ENCODE measurements at places on chromosomes 4 and X.

- no peak for DNase-seq
Measured at GRCh38 chr4:54400802-54401201, 171.7 kb downstream of the PDGFRA start.

DNA sequence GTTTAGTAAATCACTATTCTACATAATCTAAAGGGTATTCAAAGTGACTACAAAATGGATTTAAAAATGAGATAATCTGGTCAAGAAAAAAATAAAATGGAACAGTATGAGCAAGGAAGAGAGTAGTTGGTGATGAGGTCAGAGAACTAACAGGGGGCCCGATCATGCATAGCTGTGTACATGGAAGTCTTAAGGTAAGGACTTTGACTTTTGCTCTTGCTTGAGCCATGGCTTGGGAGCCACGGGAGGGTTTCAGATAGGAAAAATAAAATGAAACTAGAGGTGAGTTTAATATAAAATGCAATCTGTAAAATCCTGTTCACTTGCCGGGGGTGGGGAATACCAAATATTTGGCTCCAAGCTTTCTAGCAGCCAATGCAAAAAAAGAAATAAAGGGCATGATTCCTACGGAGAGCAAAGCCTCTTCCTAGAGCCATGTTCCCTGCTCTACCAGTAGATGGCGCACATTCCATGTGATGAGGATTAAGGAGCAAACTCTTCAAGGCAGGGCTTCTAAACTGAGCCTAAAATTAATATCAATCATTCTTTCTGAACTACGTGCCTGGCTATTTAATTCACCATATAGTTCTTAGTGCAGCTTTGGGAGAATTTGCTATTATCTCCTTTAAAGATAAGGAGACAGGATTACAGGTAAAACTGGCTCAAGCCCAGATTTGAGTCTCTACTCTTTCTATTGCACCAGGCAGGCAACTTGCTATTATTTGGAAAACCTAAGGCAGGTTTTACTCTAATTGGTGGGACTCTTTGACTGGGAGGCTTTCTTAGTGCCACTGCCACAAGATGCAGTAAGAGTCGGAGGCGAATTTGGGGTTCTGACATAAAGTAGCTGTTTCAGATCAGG, 6.8 kb upstream of the CLCN5 start:
- DNase-seq = no peak

GRCh38 chr4:110245577-110245976, 47.2 kb upstream of the ELOVL6 start:
- DNase-seq = no peak

DNA sequence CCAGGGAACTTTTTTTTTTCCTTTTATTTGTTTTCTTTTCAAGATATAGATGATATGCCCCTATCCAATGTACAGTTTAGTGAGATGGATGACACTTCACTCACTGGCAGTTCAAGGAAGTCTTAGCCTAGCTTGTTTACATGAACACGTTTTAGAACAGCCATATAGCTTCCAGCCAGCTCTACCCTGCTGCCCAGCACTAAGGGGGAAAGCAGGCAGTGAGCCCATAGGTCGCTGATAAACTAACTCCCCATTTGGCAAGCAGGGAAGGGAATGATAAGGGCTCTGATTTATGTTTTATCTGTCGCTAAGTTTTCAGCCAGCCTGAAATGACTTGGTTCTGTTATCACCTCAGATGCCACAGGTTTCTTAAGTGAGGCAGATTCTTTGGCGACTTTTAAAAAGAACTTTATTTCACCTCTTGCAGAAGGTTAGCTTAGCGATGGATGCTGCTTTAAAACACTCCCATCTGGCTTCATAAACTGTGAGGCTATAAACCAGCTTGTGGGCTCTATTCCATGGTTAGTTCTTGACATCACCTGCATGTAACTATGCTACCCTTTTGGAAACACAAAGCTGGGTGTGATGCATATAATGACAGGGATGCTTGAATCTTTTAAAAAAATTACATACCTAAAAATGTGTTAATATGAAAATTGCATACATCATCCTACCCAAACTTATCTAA, 348.4 kb downstream of the FBXO8 start:
- DNase-seq = no peak

GRCh38 chr4:138090150-138090917, 151.8 kb downstream of the SLC7A11 start:
- DNase-seq = no peak

GRCh38 chr4:19164334-19164733, 1087.4 kb upstream of the SLIT2 start:
- DNase-seq = no peak

DNA sequence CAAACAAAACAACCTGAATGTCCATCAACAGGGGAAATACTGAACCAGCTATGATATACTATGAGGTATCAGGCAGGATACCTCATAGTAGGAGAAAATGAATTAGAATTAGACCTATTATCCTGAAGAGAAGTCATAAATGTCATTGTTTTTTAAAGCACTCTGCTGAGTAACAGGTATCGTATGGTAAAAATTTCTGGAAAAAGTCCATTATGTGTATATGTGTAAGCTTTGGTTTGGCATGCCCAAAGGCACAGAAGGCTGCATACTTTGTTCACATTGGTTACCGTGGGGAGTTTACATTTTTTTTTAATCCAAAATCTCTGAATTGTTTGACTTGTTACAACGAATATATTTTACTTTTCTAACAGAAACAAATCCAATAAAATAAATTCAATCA, 70.5 kb downstream of the RPS3A start:
- no peak for DNase-seq

- no peak for DNase-seq
Measured at GRCh38 chr4:169054879-169055278, 44.8 kb upstream of the CBR4 start.

DNA sequence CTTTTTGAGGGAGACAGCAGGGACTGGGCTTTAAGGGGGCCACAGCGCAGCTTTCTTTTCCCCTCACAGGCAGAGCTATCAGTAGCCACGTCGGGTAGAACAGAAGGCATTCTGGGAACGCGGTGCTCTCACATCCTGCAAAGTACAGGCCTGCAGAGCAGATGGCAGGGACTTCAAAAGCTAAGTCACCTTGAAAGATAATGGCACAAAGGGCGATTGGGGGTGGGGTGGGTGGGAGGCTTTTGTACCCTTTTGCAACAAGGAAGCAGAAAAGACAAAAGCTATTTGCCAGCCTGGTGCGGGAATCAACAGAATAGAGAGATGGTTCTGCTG, 93.9 kb downstream of the PHKA2 start:
- DNase-seq = no peak

- DNase-seq = no peak
Measured at GRCh38 chrX:123923211-123923610, 38.3 kb upstream of the STAG2 start.
